Type B pancreatic cell (in vitro differentiated cells): ENCODE measurements at places on chromosomes 5 and 9.

- DNase-seq = no peak
These were observed 252.9 kb downstream of the CWC27 start for GRCh38 chr5:65021527-65022226.

GRCh38 chr5:105993027-105993426 lies 1677.7 kb downstream of the EFNA5 start:
- DNase-seq = no peak

DNA sequence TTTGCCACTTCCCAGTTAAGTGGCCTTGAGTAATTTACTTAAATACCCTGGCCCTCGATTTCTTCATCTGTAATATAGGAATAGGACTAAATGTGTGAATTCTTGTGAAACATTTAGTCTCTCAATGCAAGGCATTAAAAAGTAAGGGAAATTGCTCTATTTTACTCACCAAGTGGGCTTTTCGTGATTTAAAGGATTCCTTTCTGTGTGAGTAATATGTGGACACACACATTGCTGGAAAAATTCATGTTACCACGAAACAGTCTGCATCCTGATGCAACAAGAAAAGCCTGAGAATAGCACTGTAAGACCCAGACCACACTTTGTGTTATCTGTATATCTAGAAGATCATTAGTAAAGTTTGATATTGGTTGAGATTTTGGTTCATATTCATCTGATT lies 1243.0 kb upstream of the CDH9 start:
- no peak for DNase-seq

GRCh38 chr5:58715997-58716656 lies 133.3 kb downstream of the RAB3C start:
- no peak for DNase-seq

- DNase-seq = no peak
These were observed 33.9 kb downstream of the MAN2A1 start for GRCh38 chr5:109723606-109724005.

DNA sequence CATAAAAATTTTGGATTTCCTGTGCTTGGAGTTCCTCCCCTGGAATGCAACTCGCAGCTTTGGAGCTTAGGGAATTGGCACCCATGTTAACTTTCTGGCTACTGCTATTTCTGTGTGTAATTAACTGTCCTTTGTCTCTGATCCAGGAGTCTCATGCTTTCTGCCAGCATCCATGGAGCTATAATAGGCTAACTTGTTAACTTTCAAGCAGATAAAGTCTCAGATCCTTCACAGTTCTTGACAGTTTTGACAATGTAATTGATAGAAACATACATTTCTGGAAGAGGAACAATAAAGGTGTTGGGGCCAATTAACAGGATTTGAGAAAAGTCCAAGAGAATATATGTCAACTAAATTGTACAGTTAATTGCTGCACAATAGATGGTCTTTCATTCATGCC lies 290.2 kb upstream of the PRDM9 start:
- DNase-seq = no peak

- DNase-seq = no peak
These were observed 478.9 kb downstream of the PSAT1 start for GRCh38 chr9:78775696-78776295.

GRCh38 chr5:110973510-110973909 lies 98.0 kb upstream of the TSLP start:
- DNase-seq = no peak

DNA sequence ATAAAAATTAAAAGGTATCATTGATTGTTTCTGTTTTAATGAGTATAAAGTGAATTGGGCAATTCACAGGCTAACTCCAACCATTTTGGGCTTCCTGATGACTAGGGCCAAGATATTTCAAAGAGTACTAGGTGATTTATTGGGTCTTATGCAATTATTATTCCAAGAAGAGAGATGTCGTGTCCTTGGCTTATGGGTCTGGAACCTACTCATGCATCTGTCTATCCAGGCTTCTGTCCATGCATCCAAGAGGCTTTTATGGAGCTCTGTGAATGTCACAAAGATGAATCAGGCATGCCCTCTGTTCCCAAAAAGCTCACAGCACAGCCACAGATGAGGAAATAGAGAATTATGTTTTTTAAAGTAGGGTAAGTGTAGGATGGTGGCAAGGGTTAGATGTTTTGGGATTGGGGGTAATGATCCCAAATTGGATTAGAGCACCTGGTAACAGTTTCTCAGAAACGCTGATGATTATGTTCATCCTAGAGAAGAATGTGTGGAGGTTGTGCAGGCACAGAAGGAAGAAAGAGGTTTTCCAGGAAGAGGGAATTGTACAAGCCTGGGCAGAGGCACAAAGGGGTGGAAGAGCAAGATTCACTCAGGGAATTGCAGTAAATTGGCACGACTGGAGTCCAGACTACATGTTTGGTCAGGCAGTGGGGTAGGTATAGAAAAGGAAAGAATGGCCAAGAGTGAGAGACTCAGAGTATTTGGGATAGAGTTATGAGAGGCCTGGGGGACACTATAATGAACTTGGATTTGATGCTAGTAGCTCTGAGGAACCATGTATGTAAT lies 83.0 kb upstream of the TNC start:
- DNase-seq = no peak
